ENCODE measurements at places on chromosomes 1 and 21.

- no peak for DNase-seq
These were observed 93.5 kb downstream of the NAV1 start for GRCh38 chr1:201632364-201632952.

- no peak for DNase-seq
These were observed 24.6 kb upstream of the KIF1B start for GRCh38 chr1:10185759-10186158.

- no peak for DNase-seq
These were observed 70.0 kb upstream of the TENT5C start for GRCh38 chr1:117535821-117536220.

DNA sequence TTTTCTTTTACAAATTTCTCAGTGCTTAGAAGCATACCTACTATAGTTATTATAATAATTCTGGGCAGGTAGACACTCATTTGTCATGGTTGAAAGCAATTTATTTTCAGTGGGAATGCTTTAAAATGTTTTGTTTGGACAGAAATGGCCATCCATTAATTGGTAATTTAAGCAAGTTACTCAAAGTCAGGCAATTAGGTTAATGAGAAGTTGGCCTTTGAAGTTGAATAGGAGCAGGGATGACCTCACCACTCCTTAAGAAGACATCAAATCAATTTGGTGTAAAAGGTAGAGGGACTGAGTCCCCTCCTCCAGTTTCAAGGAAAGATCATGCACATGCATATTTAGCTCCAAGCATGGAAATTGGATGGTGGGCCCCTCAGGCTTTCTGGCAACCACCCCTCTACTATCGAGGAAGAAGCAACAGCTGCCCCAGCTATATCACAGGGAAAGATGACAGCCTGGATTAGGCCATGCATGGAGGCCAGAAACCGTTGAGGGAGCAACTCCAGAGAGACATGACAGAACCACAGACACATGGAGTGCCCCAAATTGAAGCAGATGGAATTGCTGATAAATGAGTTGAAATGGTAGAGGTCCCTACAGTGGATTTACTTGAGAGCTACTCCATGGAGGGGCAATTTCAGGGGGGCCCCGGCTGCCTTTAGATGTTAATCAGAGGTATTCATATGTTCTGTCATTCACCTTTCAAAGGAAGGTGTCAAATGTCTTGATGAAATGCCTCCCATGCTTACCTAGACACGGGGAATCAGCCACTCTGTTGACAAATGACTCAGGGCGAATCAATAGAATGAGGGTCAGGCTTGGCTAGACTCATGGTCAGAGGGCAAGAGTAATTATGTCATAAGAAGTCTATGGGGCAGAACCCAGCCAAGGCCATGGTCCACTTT, 26.7 kb downstream of the HLX start:
- no peak for DNase-seq

- no peak for DNase-seq
These were observed 41.5 kb downstream of the GALNT2 start for GRCh38 chr1:230108580-230108979.

- no peak for DNase-seq
These were observed 58.4 kb upstream of the CXADR start for GRCh38 chr21:17454315-17455027.

- no peak for DNase-seq
These were observed 4.2 kb downstream of the PGLYRP3 start for GRCh38 chr1:153308540-153308939.

- no peak for DNase-seq
These were observed 287.5 kb downstream of the PTGER3 start for GRCh38 chr1:70760154-70760553.

GRCh38 chr1:53134961-53135734, 7.3 kb downstream of the SLC1A7 start:
- DNase-seq: no peak

GRCh38 chr1:161092621-161093028, 3.3 kb upstream of the NECTIN4 start:
- DNase-seq: no peak

DNA sequence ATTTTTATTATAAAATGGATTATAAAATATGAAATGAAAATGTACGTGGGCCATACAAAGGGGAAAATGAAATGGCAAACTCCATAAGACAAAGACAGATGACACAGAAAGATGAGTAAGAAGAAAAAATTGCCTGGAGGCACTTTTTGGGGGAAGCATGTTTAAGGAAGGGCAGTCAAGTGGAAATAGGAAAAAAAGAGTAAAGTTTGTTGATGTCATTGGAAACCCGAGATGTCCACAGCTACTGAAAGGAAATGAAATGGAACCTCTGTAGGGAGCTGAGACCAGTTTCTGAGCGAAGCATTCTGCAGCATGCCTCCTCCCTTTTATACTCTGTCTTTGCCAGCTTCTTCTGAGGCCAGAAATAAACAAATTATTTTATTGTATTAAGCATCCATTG, 203.4 kb upstream of the UBE2U start:
- DNase-seq: no peak

GRCh38 chr1:197921235-197922069, 4.3 kb downstream of the LHX9 start:
- DNase-seq: no peak

- DNase-seq: no peak
These were observed 71.0 kb downstream of the CD2 start for GRCh38 chr1:116825207-116825719.

GRCh38 chr1:160224606-160225005, 19.4 kb downstream of the PEA15 start:
- DNase-seq: no peak

Data from NCI-H187 treated with DMSO at 0.1 percent for 48 hours (cell line).